ENCODE measurements at places on chromosomes 3 and 15.
A peak's percentile ranks its signal among the peaks of the same experiment; 100 is the strongest.

DNA sequence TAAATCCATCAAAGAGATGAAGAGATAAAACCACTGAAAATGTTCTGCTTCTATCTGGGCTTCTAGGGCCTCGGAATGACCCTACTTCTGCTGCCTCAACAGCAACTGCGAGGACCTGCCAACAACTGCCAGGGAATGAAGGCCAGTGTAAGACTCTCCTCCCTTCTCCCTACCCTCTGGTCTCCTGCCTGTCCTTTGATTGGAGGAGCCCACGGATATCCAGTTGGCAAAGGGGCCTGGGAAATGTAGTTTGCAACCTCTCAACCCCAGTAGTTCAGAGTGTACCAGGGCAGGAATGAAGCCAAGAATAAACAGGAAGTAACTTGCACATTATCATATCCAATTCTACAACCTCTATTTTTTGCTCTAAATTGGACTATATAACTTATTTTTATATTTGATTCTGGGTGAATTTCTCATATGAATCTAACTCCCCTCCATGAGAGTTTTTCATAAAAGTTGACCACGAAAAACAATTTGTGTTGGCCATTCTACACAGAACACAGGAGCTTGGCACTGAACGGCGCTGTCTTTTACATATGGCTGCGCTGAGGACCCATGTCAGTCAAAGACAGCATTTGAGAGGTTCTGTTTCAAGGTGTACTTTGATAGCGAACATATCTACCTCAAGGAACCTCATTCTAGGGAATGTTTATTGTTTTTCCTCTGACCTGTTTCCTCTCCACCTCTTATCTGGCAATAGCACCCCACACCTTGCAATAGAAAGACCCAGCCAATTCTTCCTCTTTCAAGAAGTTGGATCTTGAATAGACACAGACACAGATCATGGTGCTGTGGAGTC lies 91.1 kb upstream of the RNF7 start:
- no peaks in the 10 kb centered on the region for H3K4me1 ChIP-seq
- DNase-seq, result no peak
- no peak overlapping the region for H3K4me3 ChIP-seq
- H3K36me3 ChIP-seq, result no peaks in the 10 kb centered on the region
- H3K27ac ChIP-seq, result no peak overlapping the region

- no peak overlapping the region for H3K27ac ChIP-seq
- no peaks in the 10 kb centered on the region for H3K36me3 ChIP-seq
- no peaks in the 10 kb centered on the region for H3K4me1 ChIP-seq
- DNase-seq, result no peak
- no peaks in the 10 kb centered on the region for H3K27me3 ChIP-seq
- H3K4me3 ChIP-seq, result no peak overlapping the region
These were observed 129.6 kb downstream of the ADAMTS17 start for GRCh38 chr15:100211855-100212850.

DNA sequence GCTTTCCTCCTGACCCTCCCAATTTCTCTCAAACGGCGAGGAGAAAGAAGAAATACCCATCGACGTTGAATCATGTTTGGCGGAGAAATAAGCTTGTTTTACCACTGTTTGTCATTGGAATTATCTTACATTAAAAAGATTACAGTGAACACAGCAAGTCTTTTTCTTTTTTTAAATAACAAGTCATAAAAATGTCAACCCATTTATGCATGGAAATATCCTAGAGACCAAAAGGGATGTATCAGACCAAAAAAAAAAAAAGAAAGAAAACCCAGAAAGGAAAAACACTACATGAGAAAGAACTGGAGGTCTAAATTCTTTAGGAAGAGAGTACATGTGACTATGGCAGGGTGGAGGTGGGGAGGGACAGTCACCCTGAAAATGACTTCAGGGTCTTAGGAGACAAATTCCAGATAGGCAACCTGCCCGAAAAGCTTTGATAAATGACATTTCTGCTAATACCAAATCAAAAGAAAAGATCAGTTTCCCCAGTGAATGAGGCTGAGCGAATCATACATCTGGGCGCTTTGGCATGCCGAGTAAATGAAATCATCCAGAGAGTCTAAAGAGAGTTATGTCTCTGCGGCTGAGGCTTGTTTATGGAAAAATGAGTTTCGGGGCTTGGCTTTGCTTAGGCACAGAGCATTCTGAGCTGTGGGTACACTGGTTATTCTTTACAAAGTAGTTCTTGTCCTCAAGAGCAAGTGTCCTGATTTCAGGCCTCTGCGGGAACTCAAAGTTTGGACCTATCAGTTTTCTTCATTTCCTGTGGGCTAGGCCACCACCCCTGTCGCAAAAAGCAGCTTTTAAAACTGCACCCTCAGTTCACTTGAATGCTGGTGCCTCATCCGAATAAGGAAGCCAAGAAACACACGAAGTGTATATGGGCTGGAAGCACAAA lies 110.1 kb upstream of the TGFBR2 start:
- DNase-seq, result peak; percentile 37
- H3K27me3 ChIP-seq, result no peaks in the 10 kb centered on the region
- H3K4me1 ChIP-seq, result no peaks in the 10 kb centered on the region
- H3K27ac ChIP-seq, result peak overlapping the region; percentile 91
- H3K4me3 ChIP-seq, result no peak overlapping the region

DNA sequence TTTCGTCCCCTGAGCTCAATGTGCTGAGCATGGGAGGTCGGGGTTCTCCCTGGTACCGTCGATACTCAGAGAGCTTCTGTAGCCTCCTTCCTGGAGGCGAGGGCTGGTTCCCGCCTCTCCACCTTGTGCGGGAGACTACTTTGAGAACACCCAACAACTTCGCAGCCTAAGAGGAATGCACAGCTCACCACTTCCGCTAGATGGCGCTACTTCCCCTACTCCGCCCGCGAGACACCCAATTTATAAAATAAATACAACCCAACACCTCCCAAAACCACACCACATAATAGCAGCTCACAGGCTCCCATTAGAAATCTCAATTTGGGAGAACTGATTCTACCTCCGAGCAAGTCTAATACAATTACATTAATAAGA lies 1.2 kb downstream of the RGMA start:
- peak overlapping the region; percentile 71 for H3K27ac ChIP-seq
- H3K36me3 ChIP-seq, result no peaks in the 10 kb centered on the region
- H3K27me3 ChIP-seq, result no peaks in the 10 kb centered on the region
- H3K4me1 ChIP-seq, result no peaks in the 10 kb centered on the region
- peak overlapping the region; percentile 50 for H3K4me3 ChIP-seq
- peak; percentile 84 for DNase-seq

DNA sequence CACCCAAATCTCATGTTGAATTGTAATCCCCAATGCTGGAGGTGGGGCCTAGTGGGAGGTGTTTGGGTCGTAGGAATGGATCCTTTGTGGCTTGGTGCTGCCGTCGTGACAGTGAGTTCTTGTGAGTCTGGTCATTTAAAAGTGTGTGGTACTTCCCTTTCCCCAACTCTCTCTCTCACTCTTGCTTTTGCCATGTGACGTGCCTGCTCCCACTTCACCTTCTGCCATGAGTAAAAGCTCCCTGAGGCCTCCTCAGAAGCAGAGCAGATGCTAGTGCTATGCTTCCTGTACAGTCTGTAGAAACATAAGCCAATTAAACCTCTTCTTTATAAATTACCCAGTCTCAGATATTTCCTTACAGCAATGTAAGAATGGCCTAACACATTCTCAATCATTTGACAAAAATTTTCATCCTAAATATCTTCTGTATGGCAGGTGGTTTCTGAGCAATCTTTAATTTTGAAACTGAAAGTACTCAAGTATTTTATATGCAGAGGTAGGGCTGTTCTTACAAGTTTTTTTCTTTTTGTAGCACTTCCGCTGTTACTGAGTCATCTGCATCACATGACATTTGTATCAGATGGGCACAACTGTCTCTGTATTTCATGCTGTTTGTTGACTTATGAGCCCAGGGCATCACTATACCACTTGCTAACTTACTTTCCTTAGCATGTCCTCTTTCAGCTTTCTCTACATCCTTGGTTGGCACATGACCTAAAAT lies 8.8 kb downstream of the RPL39L start:
- no peak for DNase-seq
- no peaks in the 10 kb centered on the region for H3K4me1 ChIP-seq
- no peaks in the 10 kb centered on the region for H3K36me3 ChIP-seq

GRCh38 chr3:77048186-77048585 lies 8.3 kb downstream of the ROBO2 start:
- H3K27me3 ChIP-seq, result peaks cover 9% of the 10 kb centered on the region
- no peak overlapping the region for H3K4me3 ChIP-seq
- DNase-seq, result no peak

- no peaks in the 10 kb centered on the region for H3K27me3 ChIP-seq
- DNase-seq, result no peak
- H3K36me3 ChIP-seq, result no peaks in the 10 kb centered on the region
- H3K4me3 ChIP-seq, result no peak overlapping the region
- no peaks in the 10 kb centered on the region for H3K4me1 ChIP-seq
These were observed 11.7 kb downstream of the LNP1 start for GRCh38 chr3:100412912-100413590.

- no peak for DNase-seq
- H3K27me3 ChIP-seq, result no peaks in the 10 kb centered on the region
- no peaks in the 10 kb centered on the region for H3K36me3 ChIP-seq
- no peak overlapping the region for H3K4me3 ChIP-seq
These were observed 17.4 kb upstream of the RBMS3 start for GRCh38 chr3:29263476-29263875.

GRCh38 chr15:44468709-44469385 lies 41.4 kb downstream of the CTDSPL2 start:
- no peaks in the 10 kb centered on the region for H3K4me1 ChIP-seq
- H3K27me3 ChIP-seq, result no peaks in the 10 kb centered on the region

DNA sequence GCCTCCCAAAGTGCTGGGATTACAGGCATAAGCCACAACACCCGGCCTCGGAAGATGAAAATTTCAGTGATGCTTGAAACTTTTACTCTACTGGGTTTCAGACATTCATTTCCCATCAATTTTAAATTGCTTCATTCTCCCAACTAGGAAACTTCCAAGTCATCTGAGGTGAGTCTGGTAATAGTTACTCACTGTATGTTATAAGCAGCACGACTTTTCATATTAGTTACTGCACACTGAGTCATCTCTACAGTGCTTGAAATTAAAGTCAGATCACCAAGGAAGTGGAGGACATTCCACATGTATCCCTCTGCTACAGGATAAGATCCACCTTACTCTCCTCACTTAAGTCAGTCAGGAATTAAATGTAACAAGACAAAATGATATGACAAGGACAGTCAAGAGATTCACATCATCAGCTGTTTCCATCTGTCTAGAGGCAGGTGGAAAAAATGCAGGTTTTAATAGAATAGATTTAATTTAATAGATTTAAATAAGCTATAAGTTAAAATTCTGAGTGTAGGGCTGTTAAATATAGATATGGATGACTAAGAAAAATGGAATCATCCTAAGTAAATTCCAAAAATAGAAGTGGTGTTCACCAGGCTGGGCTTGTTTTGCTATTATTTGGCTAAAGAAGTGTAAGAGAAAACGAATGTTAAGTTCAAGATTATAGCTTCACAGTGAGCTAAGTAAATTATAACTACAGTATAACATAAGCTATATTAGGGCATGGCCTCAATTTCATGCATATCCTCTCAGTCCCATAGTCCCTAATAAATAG lies 104.4 kb downstream of the TMCO5A start:
- no peak overlapping the region for H3K4me3 ChIP-seq
- H3K27me3 ChIP-seq, result no peaks in the 10 kb centered on the region
- no peaks in the 10 kb centered on the region for H3K36me3 ChIP-seq
- DNase-seq, result no peak
- no peaks in the 10 kb centered on the region for H3K4me1 ChIP-seq
- no peak overlapping the region for H3K27ac ChIP-seq

DNA sequence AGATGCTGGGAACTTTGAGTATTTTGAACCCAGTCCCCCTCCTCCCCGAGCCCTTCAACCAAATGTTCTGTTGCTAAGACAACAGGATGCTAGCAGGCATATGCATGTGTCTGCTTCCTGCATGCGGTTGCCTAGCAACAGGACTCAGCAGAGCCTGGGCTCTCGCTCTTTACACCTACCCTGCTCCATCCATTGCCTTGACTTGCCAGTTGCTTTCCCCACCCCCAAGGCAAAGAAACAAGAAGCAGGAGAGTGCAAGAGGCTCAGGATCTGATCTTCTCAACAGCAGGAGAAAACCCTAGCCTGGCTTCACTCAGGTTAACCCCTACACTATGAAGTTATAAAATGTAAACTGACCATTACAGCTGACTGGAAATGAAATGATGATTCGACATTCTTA lies 393.0 kb downstream of the IGSF11 start:
- H3K27ac ChIP-seq, result no peak overlapping the region
- H3K4me1 ChIP-seq, result no peaks in the 10 kb centered on the region
- no peak overlapping the region for H3K4me3 ChIP-seq
- no peaks in the 10 kb centered on the region for H3K36me3 ChIP-seq
- DNase-seq, result no peak

DNA sequence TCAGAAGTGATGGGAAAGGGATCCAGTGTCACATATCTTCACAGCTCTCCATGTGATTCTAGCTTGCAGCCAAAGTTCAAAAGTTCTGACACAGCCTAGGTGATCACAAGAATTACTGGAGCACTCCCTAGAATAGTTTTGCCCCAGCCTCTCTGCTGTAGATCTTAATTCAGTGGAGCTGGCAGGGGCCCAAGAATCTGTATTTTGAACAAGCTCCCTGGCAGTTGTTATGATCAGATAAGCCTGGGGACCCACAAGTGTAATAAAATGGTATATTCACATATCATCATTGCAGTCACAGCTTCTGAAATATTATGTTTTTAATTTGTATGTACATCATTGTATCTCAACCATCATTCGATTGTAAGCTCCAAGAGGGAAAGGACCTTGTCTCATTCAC lies 62.3 kb downstream of the NOX5 start:
- H3K27me3 ChIP-seq, result no peaks in the 10 kb centered on the region
- no peaks in the 10 kb centered on the region for H3K36me3 ChIP-seq
- no peaks in the 10 kb centered on the region for H3K4me1 ChIP-seq
- no peak overlapping the region for H3K4me3 ChIP-seq

- no peak for DNase-seq
- H3K27ac ChIP-seq, result no peak overlapping the region
- H3K4me3 ChIP-seq, result no peak overlapping the region
These were observed 48.5 kb downstream of the CCNB2 start for GRCh38 chr15:59153466-59153865.

GRCh38 chr3:54056521-54056920 lies 65.8 kb upstream of the CACNA2D3 start:
- H3K36me3 ChIP-seq, result no peaks in the 10 kb centered on the region
- no peak overlapping the region for H3K27ac ChIP-seq
- no peak overlapping the region for H3K4me3 ChIP-seq
- H3K27me3 ChIP-seq, result no peaks in the 10 kb centered on the region

DNA sequence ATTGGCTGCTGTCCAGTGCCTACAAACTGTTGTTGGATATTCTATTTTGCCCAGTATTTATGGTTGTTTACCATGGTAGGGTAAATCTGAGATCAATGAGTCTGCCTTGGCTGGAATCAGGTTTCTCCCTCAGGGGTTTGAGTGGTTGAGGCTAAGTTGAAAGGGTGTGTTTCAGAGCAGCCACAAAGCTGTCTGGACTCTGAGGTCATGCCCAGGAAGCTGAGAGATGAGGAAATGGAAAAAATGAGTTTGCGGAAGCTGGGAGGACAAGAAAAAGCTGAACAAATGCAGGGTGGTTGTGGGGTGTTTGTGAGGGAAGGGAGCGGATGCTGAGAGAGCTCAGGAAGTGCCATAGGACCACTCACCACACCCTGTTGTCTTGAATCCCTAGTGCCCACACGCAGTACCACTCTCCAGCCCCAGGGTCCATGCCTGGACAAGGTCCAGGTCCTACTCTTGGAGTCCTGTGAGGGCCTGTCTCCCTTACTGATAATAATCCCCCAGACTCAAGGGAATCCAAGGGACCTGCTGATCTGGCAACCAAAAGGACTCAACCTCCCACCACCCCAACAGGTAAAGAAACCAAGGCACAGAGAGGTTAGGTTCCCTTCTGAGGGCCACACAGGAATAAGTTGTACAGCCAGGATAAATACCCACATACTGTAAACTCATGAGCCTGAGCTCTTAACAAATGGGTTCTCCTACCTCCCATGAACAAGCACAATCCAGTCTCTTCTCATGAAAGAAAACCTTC lies 81.6 kb downstream of the PPCDC start:
- no peak overlapping the region for H3K27ac ChIP-seq
- no peak overlapping the region for H3K4me3 ChIP-seq
- H3K36me3 ChIP-seq, result no peaks in the 10 kb centered on the region

All from uterus (tissue), 4 donors.